ENCODE measurements at places on chromosomes 6 and 20.

GRCh38 chr6:105191351-105191750 is 11.5 kb upstream of the POPDC3 start:
- no peak for DNase-seq

GRCh38 chr6:152680879-152681517 is 16.7 kb upstream of the MYCT1 start:
- no peak for DNase-seq

- no peak for DNase-seq
Observed at GRCh38 chr20:45465491-45466266, 3.9 kb upstream of the WFDC2 start.

- no peak for DNase-seq
Observed at GRCh38 chr20:54772893-54773642, 297.7 kb downstream of the DOK5 start.

GRCh38 chr6:6610031-6610591 is 21.6 kb downstream of the LY86 start:
- no peak for DNase-seq

GRCh38 chr6:132936646-132937045 is 122.3 kb downstream of the RPS12 start:
- DNase-seq = no peak

DNA sequence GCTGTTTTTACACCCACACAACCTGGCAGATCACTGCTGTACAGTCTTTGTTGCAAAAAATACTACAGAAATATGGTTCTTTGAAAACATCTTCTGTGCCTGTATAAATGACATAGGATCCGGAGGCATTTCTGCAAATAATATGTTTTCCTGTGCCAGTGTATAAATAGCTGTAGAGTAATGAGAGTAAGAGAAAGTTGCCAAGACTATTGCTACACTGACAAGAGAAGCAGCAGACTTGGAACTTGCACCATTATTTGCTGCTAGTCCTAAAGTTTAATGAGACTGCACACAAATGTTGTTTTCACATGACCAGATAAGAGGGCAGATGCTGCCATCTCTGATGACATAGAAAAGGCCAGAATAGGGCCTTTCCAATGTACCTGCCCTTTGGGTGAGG is 50.0 kb upstream of the DTNBP1 start:
- no peak for DNase-seq

GRCh38 chr6:113219783-113220182 is 637.4 kb upstream of the MARCKS start:
- DNase-seq = no peak

- no peak for DNase-seq
Observed at GRCh38 chr6:170451762-170452651, 101.1 kb downstream of the PSMB1 start.

DNA sequence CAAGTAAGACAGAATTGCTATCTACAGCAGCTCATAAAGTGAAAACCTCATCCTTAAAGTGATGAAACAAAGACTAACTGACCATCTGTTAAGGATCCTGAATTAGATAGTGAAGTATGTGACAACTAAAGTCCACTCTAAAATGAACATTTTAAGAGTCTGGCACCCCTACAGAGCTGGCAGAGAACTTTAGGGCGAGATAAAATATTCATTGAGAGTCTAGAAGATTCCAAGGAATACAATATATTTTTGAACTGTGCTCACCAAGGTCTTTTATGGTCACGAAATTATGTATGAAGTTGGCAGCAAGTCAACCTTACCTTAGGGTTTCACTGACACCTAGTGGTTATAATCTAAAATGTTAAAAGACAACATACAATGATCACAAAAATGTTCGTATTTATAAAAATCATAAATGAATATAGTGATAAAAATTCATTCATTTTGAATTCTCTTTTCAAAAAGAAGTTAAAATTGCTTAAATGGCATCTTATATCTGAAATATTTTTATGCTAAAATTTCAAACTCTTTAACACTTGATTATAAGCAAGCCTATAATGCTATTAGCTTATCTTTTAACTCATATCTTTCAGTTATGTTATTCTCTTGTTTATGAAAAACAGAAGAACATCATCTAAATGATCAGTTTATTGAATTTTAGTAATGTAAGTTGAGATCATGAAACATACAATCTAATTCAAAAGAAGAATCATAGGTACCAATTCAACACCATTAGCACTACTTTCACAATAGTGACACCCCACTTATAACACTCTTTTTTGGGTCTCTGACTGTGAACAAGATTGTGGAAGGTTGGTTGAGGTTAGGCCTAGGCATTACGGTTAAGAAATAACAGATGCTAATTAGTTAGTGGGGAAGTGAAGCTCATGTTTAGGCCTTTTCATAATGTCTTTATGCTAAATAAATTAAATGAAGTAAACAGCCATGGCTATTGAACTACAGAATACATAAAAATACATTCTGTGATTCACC is 27.5 kb downstream of the RSPH3 start:
- DNase-seq = no peak

GRCh38 chr6:7997286-7997685 is 66.9 kb downstream of the BLOC1S5 start:
- DNase-seq = no peak

DNA sequence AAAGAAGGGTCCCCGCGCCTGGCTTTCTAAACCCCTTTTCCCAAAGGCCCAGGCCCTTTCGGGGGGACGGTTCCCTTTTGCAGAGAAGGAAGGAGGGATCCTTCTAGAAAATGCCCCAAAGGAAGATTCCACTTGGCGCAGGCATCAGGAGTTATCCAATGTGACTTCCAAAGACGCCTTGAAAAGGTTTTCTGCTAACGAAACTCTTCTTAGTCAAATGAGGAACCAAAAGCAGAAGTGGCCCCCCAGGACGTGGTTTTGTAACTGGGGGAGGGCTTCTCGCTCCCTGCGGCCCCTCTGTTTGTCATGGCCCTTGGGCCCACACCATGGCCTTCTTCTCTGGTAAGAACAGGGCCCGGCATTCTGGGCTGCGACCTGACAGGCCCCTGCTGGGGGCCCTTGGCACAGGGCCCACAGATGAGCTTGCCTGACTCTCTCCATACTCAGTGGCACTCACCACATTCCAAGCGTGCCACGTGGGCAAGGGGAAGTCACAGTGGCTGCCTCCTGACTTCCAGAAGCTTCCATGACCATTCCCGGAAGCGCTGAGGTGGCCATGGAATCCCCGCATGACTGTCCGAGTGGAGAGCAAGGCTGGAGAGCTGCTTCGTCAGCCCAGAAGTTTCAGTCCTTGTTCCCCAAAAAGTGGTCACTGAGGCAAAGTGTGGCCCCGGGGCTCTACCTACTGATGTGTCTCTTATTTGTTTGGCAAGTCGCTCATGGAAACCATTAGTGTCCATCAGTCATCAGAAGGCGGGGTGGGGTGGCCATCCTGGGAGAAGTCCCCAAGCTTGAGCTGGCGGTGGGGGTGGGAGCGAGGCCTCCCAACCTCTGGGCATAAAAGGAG is 834 bp upstream of the CTSZ start:
- no peak for DNase-seq

GRCh38 chr6:25590986-25591385 is 61.0 kb upstream of the SCGN start:
- DNase-seq = no peak

DNA sequence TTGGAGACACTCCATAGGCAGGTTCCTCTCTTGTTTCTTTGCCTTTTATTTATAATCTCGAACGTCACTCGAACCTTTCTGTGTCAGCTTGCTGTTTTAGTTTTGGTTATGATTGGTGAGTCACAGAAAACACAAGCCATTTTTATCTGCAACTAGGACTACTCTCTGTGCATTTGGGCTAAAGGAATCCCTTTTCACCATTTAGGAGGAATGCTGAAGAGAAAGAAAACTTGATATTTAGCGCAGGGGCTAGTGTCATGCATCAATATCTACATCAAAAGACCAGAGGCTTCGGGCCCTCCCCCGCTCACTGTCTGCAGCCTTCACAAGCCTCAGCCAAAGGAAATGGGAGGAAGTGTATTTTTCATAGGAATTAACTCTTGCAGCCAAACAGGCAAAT is 507.8 kb upstream of the CITED2 start:
- DNase-seq = no peak

DNA sequence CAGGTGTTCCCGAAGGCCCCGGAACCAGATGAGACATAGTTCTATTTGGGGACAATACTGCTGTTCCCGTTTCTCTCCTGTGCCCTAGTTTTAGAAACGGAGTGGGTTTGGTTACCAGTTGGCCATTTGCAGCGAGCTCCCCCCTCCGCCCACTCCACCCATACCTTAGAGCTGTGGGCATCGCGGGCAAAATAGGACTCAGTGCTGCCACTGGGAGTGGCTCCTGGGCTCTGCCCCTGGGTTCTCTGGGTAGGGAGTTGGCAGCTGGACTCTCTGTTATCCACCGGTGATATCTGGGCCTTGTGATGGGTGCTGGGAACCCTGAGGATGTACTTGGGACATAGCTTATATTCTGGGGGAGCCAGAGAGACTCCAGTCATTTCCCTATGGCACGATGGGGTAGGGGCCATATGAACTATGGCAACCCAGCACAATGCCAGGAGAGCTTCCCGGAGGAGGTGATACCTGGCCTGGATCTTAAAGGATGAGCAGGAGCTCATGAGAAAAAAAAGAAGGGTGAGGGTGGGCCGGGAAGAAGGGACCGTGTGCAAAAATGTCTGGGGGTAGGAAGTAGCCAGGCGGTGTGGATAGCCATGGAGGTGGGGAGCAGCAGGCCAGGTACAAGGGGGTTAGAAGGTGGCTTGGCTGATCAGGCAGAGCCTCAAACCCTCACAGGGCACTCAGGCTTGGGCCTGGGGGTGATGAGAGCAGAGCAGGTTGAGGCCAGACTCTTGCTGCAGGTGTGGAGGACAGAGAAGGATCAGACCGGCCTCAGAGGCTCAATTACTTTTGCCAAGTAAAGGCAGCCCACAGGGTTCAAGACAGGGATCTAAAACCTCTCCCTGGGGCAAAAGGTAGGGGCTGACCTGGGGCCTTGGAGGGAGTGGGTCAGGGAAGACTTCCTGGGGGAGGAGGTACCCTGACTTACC is 9.6 kb downstream of the SRC start:
- no peak for DNase-seq

DNA sequence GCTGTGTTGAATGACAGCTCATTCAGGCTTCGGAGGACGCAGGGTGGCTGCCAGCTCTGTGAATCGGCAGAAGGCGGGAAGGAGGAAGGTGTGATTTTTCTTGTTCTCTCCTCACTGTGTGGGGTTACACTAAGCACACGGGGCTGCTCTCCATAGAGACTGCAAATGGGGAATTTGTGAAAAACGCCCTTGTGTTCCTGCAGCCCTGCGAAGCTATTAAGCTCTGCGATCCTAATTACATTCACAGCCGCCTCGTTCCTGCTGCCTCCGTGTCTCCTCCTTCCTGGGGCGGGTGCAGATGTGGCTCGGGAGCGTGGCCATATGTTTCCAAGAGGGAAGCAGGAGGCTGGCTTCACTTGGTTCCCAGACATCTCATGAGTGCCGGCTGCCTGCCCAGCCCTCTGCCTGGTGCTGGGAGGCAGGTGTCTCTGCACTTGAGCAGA is 124.0 kb downstream of the TOX2 start:
- DNase-seq = no peak

DNA sequence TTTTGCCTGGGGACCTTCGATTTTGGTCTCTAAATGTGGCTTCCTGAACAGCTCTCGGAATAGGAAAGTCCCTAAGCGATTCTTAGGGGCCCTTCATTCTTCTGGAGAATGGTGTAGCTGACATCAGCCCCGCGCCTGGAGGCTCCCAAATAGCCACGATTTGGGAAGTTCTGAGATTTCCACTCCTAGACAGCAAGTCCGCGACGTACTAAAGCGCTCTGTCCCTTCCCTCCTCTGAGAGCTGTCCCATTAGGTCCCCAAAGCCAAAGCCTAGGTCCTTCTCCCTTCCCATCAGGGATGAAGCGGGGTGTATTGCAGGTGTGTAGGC is 756 bp downstream of the MOXD1 start:
- no peak for DNase-seq

DNA sequence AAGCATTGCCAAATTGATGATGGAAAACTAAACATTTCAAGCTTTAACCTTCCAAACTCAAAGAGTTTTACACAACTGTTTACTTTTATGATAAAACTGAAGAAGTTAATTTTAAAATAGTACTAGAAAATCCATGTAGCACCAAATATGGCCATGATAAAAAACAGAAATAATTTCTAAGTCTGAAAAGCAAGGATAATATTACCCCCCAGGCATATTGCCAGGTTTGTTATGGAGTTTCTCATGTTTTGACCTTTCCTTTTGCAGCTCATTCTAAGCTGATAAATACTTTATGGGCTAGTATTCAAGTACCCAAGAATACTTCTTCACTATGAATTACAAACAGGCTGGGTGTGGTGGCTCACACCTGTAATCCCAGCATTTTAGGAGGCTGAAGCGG is 209.9 kb upstream of the ZFP64 start:
- no peak for DNase-seq

DNA sequence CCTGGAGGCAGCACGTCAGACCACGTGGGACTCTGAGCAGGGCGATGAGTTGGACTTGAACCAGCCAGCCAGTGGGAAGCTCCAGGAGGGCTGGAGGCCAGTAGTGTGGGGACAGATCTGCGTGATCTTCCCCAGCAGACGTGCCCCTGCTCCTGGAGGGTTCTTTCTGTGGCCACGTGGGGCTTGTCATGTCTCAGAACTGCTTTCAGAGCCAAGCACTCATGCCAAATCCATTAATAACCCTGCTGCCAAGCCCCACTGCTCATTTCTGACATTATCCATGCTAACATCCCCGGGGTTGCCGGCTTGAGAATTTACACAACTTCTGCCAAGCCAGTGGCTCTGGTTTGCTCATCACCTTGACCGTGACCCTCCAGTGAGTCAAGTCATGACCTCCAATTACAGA is 38.3 kb downstream of the SIRPA start:
- no peak for DNase-seq

DNA sequence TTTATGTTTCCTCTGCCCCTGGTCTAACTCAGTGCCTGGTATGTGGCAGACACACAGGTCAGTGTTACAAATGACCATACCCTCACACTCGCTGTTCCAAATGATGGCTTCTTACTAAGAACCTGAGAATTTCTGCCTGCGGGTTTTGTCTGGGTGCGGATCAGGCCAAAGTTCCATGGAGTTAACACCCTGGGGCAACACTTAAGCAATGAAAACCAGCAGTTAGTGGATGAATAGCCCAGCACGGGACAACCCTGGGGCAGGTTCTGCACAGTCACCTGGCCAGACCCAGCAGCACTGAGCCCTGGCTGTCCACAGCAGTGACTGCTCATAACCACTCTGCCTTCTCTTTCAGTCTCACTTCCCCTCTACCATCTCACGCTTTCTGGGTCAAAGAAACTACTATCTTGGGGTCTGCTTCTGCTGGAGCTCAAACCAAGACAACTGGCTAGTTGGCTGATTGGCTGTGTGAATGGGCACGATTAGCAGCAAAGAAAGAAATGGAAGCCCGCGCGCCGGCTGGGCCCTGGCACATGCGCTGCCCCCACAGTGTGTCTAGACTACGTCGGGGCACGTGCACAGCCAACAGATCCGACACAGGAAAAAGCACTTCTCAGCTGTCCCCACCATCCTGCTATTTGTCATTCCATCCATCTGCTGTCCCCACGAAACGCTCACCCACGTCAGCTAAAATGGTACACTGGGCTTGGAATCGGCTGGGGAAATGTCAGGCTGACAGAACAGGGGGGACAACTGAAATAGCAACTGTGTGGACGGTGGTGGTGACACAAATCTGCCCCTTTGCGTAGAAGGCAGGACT is 36.6 kb downstream of the MGME1 start:
- no peak for DNase-seq

- DNase-seq = no peak
Observed at GRCh38 chr20:11128220-11128718, 454.5 kb upstream of the JAG1 start.
